ENCODE measurements at places on chromosomes 16 and 17. TPM values are rescaled to one million over a fixed set of nuclear protein-coding genes. Genes with fewer than 3 reads are reported as not detected.

The C17orf50 gene
- total RNA-seq = not detected

The TBC1D3G gene
- total RNA-seq = not detected

The SULT1A4 gene
- 6.1 TPM for total RNA-seq

The OR3A2 gene
- not detected for total RNA-seq

The ZDHHC7 gene
- 32.5 TPM for total RNA-seq

The C1QTNF8 gene
- not detected for total RNA-seq

The TMEM235 gene
- total RNA-seq = not detected

The CCT6B gene
- total RNA-seq = not detected

The RDM1 gene
- total RNA-seq = 2.5 TPM

The SRCIN1 gene
- 0.05 TPM for total RNA-seq

The SLC16A6 gene
- total RNA-seq = 0.79 TPM

The OTOA gene
- total RNA-seq = not detected

The NHLRC4 gene
- total RNA-seq = not detected

The MFSD11 gene
- 23.8 TPM for total RNA-seq

The APOH gene
- not detected for total RNA-seq

The NLRC3 gene
- total RNA-seq = not detected

The CNTNAP1 gene
- 9.3 TPM for total RNA-seq

The TSNAXIP1 gene
- total RNA-seq = not detected

The GUCY2D gene
- not detected for total RNA-seq

The E2F4 gene
- 72.5 TPM for total RNA-seq

The EVPL gene
- not detected for total RNA-seq

The HMOX2 gene
- 62.7 TPM for total RNA-seq

The MFAP4 gene
- total RNA-seq = 4.3 TPM

The GRB2 gene
- 110 TPM for total RNA-seq

The SLC12A3 gene
- total RNA-seq = not detected

The AXIN2 gene
- total RNA-seq = 9.0 TPM

The CHRNE gene
- 0.07 TPM for total RNA-seq

The CX3CL1 gene
- total RNA-seq = not detected

The LRRC36 gene
- 0.33 TPM for total RNA-seq

The MTHFSD gene
- total RNA-seq = 43.8 TPM

The COTL1 gene
- total RNA-seq = 172 TPM

The NACA2 gene
- total RNA-seq = 0.43 TPM

The SBK1 gene
- total RNA-seq = not detected

The CDH3 gene
- not detected for total RNA-seq

The ABCA9 gene
- not detected for total RNA-seq

The DPEP1 gene
- total RNA-seq = not detected

The ZPBP2 gene
- total RNA-seq = not detected

The TMIGD1 gene
- total RNA-seq = not detected

The UNKL gene
- total RNA-seq = 16.2 TPM

The SALL1 gene
- 0.13 TPM for total RNA-seq

The DHX58 gene
- 1.0 TPM for total RNA-seq

The PPP1R27 gene
- not detected for total RNA-seq
